CD8-positive, alpha-beta memory T cell (primary cell): ENCODE measurements at places on chromosomes 16 and 17. TPM values are rescaled to one million over a fixed set of nuclear protein-coding genes. Genes with fewer than 3 reads are reported as not detected.

Gene OVCA2
- total RNA-seq = 56.2 TPM

GRCh38 chr16:64206862-64207261, 915.0 kb downstream of the CDH11 start:
- H3K4me3 ChIP-seq = no peak overlapping the region
- no peaks in the 10 kb centered on the region for H3K27me3 ChIP-seq
- H3K4me1 ChIP-seq = no peaks in the 10 kb centered on the region
- no peak for DNase-seq
- no peaks in the 10 kb centered on the region for H3K36me3 ChIP-seq

DNA sequence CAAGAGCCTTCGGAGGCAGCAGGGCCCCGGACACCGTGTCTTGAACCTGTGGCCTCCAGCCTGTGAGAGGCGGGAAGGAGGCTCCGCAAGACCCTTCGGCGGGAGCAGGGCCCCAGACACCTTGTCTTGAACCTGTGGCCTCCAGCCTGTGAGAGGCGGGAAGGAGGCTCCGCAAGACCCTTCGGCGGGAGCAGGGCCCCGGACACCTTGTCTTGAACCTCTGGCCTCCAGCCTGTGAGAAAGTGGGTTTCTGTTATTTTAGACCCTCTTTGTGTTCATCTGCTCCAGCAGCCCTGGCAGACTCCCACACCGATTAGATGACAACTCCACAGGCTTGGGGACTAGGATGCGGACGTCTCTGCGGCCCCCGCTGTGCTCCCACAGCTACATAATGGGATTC, 30.0 kb downstream of the FBXO31 start:
- H3K27me3 ChIP-seq = no peaks in the 10 kb centered on the region
- DNase-seq = no peak
- H3K4me3 ChIP-seq = no peak overlapping the region
- H3K27ac ChIP-seq = no peak overlapping the region
- peaks cover 5% of the 10 kb centered on the region for H3K36me3 ChIP-seq
- no peaks in the 10 kb centered on the region for H3K4me1 ChIP-seq

- no peak overlapping the region for H3K4me3 ChIP-seq
- H3K27ac ChIP-seq = no peak overlapping the region
- peaks cover 34% of the 10 kb centered on the region for H3K27me3 ChIP-seq
- DNase-seq = no peak
These were observed 2.9 kb upstream of the CACNA1G start for GRCh38 chr17:50557630-50558029.

Gene SEZ6L2
- total RNA-seq = 0.07 TPM

Gene ABCC11
- 0.22 TPM for total RNA-seq

DNA sequence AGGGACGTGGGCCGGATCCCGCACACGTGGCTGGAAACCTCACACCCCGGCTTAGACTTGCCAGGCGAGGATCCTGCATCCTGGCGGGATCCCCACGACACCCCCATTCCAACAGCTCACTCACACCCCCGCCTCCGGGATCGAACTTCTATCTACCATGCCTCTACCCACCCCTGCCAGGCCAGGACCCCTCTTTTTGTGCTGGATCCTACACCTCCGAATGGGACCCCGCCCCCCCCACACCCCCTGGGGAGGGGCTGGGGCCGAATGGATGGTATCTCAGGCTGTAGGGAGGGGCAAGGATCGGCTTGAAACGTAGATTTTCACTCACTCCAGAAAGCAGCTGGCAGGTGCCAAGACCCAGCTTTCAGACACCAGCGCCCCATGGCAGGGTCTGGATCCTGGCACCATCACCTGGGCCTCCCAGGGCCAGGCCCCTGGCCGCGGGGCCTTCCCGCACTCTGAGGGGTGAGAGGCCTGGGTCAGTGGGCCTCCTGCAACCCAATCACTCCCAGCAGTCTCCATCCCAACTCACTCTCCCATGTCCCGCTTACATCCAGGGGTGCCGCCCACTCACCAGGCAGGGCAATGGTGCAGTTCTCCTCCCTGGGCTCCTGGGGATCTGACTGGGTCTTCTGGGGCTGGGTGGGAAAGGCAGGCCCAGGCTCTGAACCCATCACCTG, 6.7 kb downstream of the PRSS36 start:
- DNase-seq = no peak
- H3K27me3 ChIP-seq = no peaks in the 10 kb centered on the region
- peak overlapping the region; percentile 59 for H3K4me3 ChIP-seq
- no peaks in the 10 kb centered on the region for H3K36me3 ChIP-seq

Gene KCNJ18
- not detected for total RNA-seq

- no peaks in the 10 kb centered on the region for H3K36me3 ChIP-seq
- no peaks in the 10 kb centered on the region for H3K4me1 ChIP-seq
- H3K27ac ChIP-seq = no peak overlapping the region
- H3K27me3 ChIP-seq = no peaks in the 10 kb centered on the region
- no peak for DNase-seq
These were observed 394.0 kb downstream of the KCNJ2 start for GRCh38 chr17:70563281-70563820.

DNA sequence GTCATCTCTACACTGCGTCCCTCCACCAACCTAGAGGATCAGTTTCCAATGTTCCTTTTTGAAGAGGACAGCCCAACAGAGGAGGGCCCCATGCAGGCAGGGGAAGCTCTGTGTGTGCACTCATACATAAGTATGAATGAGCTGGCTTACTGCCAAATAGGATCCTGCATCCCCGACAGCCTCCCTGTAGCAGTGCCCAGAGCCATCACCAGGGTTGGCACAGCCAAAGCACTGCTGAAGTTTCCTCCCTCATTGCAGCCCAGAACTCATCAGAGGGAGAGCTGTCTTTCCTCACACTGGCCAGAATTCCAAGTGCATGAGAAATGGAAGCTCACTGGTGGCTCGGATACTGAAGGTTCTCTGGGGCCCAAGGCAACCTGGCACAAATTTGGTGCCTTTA, 114.4 kb downstream of the ASIC2 start:
- no peak for DNase-seq
- no peak overlapping the region for H3K27ac ChIP-seq
- H3K27me3 ChIP-seq = no peaks in the 10 kb centered on the region
- no peaks in the 10 kb centered on the region for H3K4me1 ChIP-seq
- H3K36me3 ChIP-seq = no peaks in the 10 kb centered on the region

DNA sequence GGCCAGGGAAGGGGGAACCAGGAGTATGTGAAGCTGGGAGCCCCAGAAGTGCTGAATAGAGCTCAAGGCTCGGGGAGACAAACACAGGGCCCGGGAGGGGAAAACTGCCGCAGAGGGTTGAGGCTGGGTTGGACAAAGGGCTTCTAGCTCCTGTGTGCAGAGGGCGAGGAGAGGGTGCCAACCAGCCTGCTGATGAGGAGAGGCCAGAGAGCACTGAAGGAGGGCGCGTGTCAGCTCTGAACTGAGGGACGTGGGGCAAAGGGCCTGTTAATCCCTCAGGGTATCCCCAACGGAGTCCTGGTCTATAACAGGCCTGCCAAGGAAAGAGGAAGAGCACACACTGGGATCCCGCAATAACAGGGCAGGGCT, 151.3 kb downstream of the C16orf78 start:
- no peak for DNase-seq
- no peaks in the 10 kb centered on the region for H3K4me1 ChIP-seq
- H3K27ac ChIP-seq = no peak overlapping the region
- no peaks in the 10 kb centered on the region for H3K27me3 ChIP-seq
- H3K4me3 ChIP-seq = no peak overlapping the region

GRCh38 chr16:56686758-56687157, 4.5 kb downstream of the MT1X start:
- H3K4me3 ChIP-seq = no peak overlapping the region
- no peaks in the 10 kb centered on the region for H3K36me3 ChIP-seq
- H3K4me1 ChIP-seq = peaks cover 13% of the 10 kb centered on the region
- H3K27me3 ChIP-seq = no peaks in the 10 kb centered on the region

GRCh38 chr17:55420776-55421178, 858 bp downstream of the MMD start:
- peak overlapping the region; percentile 80 for H3K4me3 ChIP-seq
- H3K36me3 ChIP-seq = no peaks in the 10 kb centered on the region
- DNase-seq = peak; percentile 16
- peaks cover 19% of the 10 kb centered on the region for H3K4me1 ChIP-seq

Gene ABCA3
- 7.9 TPM for total RNA-seq

DNA sequence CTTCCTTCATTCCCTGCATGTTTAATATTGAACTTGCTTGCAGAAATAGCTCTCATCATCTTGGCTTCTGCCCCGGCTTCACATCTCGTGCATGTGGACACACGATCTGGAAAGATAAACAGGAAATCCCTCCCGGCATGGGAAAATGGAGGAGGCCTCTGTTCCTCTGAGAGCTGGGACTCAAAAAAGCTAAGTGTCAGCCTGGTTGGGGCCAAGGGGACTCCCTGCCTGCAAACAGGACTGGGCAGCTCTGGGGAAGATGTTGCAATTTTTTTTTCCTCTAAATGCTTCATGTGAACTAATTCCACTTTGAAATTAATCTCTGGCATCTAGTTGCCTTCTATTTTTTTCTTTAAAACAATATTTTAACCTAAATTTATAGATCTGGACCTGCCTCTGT, 24.8 kb downstream of the ITPRIPL2 start:
- DNase-seq = no peak
- H3K4me1 ChIP-seq = no peaks in the 10 kb centered on the region
- no peak overlapping the region for H3K27ac ChIP-seq
- H3K36me3 ChIP-seq = no peaks in the 10 kb centered on the region
- no peaks in the 10 kb centered on the region for H3K27me3 ChIP-seq

DNA sequence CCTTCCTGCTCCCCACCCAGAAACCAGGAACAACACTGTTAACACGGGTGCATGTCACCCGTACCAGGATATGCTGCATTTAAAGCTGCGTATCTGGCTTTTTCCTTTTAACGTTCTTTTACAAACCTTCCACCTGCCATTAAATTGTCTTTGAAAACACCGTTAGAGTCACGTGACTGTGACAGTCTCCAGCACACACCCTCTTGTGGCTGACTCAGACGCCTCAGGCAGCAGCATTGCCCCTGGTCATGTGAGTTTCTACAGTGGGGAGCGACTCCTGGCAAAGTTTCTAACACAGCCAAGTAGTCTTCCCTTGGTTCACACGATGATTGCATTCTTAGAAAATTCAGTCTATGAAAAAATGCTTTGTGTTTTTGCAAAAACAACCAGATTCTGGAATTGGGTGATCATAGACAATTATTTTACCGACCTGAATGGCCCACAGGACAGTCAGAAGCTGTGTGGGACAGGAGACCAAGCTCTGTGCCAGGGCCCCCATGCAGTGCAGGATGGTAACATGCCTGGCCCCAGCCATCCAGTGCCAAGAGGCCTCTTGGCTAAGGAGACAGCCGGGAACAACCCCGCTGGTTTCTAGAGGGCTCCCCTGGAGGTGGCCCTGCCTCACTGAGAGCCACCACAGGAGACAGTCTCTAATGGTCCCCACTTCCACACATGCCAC, 199.1 kb downstream of the KATNIP start:
- H3K4me1 ChIP-seq = peaks cover 10% of the 10 kb centered on the region
- peak; percentile 22 for DNase-seq
- H3K36me3 ChIP-seq = no peaks in the 10 kb centered on the region
- no peak overlapping the region for H3K27ac ChIP-seq
- no peak overlapping the region for H3K4me3 ChIP-seq

DNA sequence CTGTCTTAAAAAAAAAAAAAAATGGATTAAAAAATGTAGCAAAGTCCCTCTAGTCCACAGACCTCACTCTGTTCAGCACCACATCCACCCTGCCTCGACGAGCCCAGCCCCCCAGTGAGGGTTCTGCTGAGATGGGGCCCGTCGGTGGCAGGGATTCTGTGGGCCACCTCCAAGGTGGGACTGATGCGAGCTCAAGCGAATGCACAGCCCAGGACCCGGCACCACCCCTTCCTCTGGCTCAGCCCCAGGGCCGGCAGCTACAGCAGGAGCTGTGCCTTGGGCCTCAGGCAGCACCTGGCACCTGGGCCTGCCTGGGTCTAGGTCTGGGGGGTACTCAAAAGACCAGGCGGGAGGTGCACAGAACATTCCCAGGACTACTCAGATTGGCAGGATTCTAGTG, 59.5 kb downstream of the ZNF778 start:
- H3K4me3 ChIP-seq = no peak overlapping the region
- no peak for DNase-seq
- no peak overlapping the region for H3K27ac ChIP-seq
- H3K36me3 ChIP-seq = peaks cover 20% of the 10 kb centered on the region
- H3K27me3 ChIP-seq = no peaks in the 10 kb centered on the region

- no peak overlapping the region for H3K4me3 ChIP-seq
- no peaks in the 10 kb centered on the region for H3K36me3 ChIP-seq
- no peak for DNase-seq
These were observed 23.5 kb upstream of the NXPH3 start for GRCh38 chr17:49552070-49552751.

Gene IL17C
- 0.22 TPM for total RNA-seq

GRCh38 chr16:21218153-21218552, 6.8 kb upstream of the ZP2 start:
- no peak for DNase-seq
- H3K27ac ChIP-seq = no peak overlapping the region
- H3K27me3 ChIP-seq = no peaks in the 10 kb centered on the region
- H3K4me1 ChIP-seq = no peaks in the 10 kb centered on the region
- H3K4me3 ChIP-seq = no peak overlapping the region

- no peak for DNase-seq
- H3K36me3 ChIP-seq = no peaks in the 10 kb centered on the region
- no peak overlapping the region for H3K27ac ChIP-seq
- H3K4me3 ChIP-seq = no peak overlapping the region
These were observed 14.0 kb downstream of the ERN1 start for GRCh38 chr17:64115822-64116534.

DNA sequence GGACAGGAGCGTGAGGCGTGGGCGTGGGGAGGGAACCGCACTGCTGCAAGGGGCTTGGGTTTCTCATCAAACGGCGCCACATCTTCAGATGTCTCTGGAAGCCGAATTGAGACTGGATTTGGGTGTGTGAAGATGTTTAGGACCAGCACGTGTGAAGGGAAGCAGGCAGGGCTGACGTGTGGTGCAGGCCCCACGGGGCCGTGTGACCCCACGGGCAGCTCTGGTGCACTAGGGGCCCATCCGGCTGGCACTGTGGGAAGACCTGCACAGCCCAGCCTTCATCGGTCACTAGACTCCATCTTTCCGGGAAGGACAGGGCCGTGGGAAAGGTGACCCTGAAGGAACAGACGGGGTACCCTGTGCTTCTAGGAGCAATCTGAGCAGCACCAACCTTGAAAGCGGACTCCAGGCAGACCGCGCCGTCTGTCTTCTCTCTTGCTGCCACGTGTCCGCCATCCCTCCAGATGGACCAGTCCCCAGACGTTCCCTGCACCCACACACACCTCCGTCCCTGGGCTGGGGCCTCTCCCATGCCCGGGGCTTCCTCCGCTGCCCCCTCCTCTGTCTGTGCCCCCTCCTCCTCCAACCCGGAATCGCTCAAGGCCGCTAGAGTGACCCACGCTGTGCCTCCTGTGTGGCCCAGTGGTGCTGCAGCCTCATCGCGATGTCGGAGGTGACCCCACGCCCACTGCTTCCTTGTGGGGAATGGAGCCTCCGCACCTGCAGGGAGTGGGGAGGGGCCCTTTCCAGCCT, 23.4 kb upstream of the CBFA2T3 start:
- H3K27me3 ChIP-seq = no peaks in the 10 kb centered on the region
- peak overlapping the region; percentile 33 for H3K27ac ChIP-seq
- H3K4me3 ChIP-seq = no peak overlapping the region

Gene NUFIP2
- total RNA-seq = 71.4 TPM

GRCh38 chr17:27239046-27239445, 54.9 kb upstream of the WSB1 start:
- no peak for DNase-seq
- no peak overlapping the region for H3K27ac ChIP-seq
- H3K4me3 ChIP-seq = no peak overlapping the region
- H3K36me3 ChIP-seq = no peaks in the 10 kb centered on the region
